ENCODE measurements at places on chromosomes 7 and 10.

- DNase-seq: no peak
Measured at GRCh38 chr10:113169853-113170460, 219.9 kb downstream of the TCF7L2 start.

DNA sequence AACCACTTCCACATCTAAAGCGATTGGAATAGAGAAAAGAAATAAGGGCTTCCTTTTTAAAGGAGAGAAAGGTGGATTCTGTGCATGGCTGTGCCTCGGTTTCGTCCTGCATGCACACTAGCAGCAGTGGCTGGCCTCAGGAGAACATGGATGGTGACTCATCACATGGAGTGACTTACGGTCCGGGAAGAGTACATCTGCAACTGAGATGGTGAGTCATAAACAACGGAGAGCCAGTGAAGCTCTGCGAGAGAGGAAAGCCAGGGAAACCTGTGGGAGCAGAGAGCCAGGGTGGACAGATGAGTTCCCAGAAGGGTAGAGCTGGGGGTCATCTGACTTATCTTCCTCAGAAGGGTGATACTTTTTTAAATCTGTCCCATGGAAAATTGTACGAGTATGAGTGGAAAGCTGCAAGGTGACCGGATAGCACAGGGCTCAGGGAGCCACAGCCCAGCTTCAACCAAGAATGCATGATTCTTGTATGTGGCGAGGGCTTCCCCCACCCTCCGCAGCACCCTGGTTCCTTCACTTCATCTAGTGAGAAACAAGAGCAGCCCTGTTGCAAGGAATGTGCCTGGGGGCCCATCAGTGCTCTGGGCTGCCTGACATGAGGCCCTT is 259.1 kb downstream of the KLF6 start:
- DNase-seq: peak; percentile 6

DNA sequence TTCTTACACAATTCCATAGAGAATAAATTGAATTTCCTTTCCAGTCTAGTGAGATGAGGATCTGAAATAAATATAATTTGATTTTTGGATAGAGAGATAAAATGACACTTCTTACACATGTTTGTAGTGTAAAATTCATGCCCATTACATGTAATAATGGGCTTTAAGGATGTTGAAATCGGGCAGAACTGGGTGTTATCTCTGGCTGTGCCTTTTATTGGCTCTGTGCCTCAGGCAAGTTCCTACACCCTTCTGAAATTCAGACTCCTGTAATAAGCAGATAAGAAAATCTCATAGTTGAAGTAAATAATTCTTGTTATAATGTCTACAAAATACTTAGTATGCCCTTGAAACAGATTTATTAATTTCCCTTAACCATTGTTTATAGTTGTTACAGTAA is 125.6 kb downstream of the SEMA3A start:
- no peak for DNase-seq

- no peak for DNase-seq
Measured at GRCh38 chr7:15104411-15105092, 202.0 kb upstream of the DGKB start.

- DNase-seq: no peak
Measured at GRCh38 chr10:97991871-97992270, 38.5 kb downstream of the CRTAC1 start.

DNA sequence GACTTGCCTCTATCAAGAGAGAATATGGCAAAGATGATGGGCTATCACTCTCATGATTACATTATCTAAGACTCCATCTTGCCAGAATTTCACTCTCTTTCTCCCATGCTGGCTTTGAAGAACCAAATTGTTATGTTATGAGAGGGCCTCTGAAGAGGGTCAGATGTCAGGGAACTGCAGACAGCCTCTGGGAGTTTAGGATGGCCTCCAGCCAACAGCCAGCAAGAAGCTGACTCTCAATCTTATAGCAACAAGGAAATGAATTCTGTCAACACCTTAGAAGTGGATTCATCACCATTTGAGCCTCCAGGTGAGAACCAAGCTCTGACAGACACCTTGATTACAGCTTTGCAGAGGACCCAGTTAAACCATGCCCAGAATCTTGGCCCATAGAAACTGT is 33.6 kb downstream of the ZNF22 start:
- no peak for DNase-seq

DNA sequence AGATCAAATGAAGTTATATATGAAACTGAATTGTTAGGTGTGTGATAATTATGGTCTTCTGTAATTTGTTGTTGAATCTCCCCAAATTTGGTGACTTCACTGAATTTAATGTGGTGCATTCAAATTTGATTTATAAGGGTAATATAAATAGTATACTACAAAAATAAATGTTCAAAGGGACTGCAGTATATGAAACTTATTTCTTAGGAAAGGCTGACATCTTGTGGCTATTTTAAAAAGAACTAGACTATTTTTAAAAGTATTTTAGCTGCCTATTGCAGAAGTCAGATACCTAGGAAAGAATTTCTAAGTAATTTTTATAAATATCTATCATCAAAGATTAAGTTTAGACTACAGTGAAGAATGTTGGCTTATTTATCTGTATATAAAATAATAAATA is 36.6 kb downstream of the ATRNL1 start:
- DNase-seq: no peak

GRCh38 chr10:11611248-11612020 is at the start of gene USP6NL:
Gene USP6NL, minus strand, starts transcription at chr10:11611650. Its CDS starts 14,016 bp downstream, at chr10:11597634.
- DNase-seq: peak; percentile 79

DNA sequence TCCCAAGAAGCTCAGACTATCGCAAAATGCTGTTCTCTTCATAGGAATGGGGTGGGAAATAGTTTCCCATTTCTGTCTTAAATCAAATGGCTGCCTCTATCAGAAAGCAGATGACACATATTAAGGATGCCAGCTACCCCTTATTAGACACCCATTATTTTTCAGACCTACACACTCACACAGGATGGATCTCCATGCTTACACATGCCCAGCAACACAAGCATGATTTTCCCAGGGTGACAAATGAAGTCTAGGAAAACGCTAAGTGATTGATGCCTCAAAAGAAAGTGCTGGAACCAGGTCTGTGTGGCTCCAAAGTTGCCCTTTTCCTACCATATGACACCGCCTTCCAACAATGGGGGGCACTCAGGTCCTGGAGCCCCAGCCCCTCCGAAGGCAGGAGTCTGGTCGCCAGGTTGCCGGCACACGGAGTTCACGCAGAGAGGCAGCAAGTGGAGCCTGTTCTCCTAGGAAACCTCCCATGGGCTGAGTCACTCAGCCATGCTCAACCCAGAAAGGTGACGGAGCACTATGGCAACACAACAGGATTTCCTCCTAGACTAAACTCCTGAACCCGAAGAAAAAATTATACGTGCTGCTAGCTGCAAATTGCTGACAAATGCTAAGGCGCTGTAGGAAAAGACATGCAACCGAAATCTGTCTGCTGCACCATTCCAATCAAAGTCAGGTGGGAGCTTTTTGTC is 19.8 kb downstream of the VOPP1 start:
- DNase-seq: peak; percentile 44

- DNase-seq: no peak
Measured at GRCh38 chr10:29064680-29065079, 224.2 kb upstream of the LYZL1 start.

DNA sequence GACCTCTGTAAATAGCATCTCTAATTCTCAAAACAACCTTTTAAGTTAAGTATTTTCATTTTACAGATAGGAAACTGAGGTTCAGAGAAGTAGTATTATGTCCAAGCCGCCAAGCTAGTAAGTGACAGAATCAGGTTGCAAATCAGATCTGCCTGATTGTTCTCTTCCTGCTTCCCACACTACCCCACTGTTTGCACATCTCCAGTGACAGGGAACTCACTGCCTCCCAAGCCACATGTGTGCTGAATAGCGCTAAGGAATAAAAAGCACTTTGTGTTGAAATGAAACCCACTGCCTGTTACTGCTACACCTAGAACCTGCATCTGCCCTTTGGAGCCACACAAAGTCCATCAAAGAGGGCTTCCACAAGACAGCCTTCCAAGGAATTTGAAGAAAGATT is 45.1 kb upstream of the WDR11 start:
- no peak for DNase-seq

GRCh38 chr10:75530299-75530698 is 98.9 kb downstream of the LRMDA start:
- no peak for DNase-seq

Measured in anterior cingulate cortex (tissue), 58 donors.